Spleen (tissue), 13 donors: ENCODE measurements at places on chromosomes 7 and 10.
A peak's percentile ranks its signal among the peaks of the same experiment; 100 is the strongest.

- no peak for DNase-seq
Observed at GRCh38 chr10:96301616-96302015, 2.6 kb upstream of the DNTT start.

DNA sequence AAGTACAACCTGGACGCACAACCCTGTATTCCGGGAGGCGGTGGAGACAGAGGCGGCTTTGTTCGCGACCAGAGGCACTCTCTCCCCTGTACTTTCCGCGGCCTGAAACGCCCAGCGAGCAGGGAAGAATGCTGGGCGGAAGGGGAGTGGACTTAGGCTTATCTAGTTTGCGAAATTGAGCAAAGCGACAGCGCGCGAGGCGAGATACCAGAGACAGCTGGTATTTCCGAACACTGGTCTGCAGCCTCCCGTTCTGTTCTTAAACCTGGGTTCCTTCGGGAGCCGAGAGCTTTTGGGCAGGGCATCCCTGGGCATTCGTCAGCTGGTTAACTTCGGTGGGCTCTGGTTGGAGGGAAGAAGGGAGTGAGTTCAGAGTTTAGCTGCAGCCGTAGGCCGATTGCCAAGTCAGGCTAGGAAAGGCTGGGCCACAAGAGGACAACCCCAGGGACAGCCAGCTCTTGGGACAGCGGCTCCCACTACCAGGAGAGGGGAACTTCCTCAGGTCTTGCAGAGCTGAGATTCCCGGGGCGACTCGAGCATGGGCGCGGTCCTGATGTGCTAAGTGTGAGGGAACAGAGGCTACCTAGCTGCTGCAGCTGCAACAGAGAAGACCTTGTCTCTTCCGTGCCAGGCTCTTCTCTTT lies 3.9 kb downstream of the HMX3 start:
- DNase-seq: no peak

DNA sequence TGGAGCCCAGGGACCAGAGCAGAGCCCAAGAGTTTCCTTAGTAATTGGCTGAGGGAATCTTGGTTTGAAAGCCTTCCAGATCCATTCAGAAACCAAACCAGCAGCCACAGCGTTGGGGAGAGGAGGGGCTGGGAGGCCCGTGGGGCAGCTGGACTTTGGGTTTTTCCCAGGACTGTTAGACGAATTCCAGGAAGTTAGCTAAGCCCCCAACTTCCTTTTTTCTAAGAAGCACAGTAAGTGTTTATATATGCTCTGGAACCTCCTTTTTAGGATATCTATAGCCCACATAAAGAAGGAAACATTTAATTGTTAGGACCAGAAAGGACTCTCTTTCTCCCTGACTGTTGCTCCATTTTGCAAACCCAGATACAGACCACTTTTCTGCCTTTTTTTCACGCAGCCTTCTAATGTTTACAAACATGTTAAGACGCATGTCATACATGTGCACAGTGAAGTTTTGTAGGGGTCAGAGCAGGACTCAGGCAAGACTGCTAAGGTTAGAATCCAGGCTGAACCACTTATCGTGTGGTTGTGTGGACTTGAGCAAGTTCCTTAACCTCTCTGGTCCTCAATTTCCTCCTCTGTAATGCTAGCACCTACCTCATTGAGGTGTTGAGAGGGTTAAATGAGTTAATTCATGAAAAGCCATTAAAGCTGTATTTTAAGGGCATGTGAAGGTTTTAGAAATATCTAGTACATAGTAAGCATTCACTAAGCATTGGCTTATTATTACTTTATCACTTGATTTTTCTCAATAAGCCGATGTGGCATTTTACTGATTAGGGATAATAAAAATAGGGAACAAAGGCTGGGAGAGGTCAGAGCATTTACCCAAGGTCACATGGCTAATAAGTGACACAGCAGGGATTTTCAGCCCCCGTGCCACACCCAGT lies 42.4 kb downstream of the TBATA start:
- DNase-seq: peak; percentile 72

DNA sequence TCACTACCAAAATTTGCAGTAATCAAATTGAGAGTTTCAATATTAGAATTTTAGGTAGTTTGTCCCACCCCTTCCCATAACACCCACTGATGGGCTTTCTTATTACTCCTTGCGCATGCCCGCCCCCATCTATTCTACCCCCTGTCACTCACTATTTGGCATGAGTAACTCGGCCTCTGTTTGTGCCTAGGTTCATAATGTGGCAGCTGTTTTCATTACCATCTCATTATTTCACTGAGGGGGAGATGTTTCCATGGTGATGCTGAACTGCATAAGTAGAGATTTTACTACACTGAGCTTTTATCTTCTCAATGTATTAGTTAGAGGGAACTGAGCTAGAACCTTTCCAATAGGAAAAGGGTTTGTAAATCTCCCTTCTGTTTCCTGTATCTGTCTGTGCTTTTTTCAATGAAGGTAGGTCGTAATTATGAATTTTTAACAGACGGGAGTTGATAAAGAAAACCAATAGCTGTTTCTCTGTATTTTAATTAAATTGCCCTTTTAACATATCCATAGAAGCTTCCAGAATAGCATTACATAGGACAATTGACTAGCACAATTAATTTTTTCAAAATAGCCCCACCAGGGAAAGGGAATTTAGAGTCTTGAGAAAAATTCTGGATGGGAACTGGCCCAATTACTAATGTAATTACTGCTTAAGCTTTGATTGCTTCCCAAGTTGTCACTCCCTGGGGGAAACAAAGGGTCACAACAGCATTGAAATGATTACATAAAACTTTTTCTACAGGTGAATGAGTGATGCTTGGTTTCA lies 33.4 kb downstream of the PRPS1L1 start:
- DNase-seq: no peak

- DNase-seq: no peak
Observed at GRCh38 chr10:107032700-107033401, 131.7 kb downstream of the SORCS1 start.
